ENCODE measurements at places on chromosomes 5 and 9.

DNA sequence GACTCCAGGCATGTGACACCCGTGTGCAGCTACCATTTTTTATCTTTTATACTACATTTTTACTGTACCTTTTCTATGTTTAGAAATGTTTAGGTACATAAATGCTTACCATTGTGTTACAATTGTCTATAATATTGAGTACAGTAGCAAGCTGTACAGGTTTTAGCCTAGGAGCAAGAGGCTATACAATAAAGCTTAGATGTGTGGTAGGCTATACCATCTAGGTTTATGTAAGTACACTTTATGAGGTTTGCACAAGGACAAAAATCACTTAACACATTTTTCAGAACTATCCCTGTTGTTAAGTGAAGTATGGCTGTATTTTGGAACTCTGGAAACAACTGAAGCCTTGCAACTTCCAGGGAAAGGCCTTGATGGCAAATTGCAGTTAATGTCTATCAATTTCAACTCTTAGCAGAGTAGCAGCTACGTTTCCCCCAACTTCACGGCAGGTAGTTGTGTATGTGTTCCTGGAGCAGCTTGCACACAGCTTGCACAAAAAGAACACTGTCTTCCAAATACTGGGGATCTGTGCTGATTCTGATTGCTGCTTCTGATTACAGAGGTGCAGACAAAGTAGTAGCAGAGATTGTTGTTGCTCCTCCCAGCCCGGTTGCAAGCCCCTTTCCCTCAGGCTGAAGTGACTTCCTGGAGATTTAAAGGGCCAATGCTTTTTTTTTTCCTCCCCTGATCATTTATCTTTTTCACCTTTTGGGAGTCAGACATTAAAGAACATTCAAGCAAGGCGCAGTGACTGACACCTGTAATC lies 30.0 kb downstream of the SIL1 start:
- DNase-seq = no peak

DNA sequence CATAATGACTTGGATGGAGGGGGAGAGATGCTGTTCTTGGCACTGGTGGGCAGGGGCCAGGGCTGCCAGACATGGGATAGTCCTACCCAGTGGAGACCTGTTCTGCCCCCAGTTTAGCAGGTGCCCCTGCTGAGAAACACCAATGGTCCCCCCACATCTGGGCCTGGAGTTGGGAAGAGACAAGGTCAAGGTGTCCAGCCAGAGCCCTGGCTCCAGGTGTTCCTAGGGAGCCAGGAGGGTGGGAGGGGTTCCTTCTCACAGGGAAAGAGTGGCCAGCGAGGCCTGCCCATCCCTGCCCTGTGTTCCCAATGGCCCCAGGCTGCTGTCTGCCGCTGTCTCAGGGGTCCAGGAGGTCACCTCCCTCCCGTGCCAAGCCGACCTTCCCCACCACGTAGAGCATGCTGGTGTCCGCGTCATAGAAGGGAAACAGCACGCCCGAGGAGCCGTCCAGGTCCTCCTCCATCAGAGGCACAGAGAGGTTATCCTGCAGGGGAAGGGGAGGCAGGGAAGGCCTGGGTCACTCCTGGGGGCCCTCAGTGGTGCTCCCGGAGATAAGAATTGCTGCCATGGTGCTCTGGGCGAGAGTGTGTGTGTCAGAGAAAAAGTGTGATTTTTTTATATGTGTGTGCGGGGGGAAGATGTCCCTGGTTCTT lies 11.7 kb upstream of the TRIM14 start:
- DNase-seq = no peak

DNA sequence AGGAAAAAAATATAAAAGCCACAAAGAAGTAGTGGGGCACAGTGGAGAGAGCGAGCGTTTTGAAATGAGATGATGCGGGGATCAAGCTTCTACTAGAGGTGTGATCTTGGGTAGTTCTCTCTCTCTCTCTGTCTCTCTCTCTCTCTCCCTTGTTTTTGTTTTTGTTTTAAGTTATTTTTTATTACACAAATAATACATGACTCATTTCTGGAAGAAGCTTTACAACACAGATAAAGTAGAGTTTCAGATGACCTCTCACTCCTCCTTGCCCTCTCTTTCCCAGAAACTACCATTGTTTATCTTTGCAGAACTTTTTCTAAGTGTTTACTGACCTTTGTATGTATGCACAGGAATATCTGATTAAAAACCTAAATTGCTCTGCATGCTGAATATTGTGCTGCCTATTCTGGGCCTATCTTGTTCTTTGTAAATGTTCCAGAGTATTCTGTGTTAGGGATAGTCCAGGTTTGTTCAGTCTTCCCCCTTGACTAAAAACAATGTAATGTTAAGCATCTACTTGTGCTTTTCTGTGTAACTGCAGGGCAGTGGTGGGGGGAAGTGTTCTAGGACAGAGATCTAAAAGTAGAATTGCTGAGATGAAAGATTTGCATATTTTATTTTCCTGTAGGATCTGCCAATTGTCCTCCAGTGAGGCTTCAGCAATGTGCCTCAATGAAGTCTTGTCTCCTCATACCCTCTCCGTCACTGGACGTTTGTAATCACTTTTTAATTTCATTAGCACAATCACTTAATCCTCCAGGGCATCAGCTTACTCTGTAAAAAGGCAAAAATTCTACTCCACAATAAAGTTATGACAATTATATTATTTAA lies 52.0 kb downstream of the FYB1 start:
- DNase-seq = no peak

DNA sequence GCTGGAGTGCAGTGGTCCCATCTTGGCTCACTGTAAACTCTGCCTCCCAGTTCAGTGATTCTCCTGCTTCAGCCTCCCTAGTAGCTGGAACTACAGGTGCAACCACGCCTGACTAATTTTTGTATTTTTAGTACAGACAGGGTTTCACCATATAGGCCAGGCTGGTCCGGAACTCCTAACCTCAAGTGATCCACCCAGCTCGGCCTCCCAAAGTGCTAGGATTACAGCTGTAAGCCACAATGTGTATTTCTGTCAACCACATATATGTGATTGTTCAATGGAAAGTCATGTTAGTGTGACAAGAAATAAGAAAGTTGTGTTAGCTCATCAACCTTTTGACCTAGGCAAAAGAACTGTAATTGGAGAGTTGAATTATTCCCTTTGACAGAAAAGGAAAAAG lies 677.1 kb upstream of the CHD1 start:
- no peak for DNase-seq

DNA sequence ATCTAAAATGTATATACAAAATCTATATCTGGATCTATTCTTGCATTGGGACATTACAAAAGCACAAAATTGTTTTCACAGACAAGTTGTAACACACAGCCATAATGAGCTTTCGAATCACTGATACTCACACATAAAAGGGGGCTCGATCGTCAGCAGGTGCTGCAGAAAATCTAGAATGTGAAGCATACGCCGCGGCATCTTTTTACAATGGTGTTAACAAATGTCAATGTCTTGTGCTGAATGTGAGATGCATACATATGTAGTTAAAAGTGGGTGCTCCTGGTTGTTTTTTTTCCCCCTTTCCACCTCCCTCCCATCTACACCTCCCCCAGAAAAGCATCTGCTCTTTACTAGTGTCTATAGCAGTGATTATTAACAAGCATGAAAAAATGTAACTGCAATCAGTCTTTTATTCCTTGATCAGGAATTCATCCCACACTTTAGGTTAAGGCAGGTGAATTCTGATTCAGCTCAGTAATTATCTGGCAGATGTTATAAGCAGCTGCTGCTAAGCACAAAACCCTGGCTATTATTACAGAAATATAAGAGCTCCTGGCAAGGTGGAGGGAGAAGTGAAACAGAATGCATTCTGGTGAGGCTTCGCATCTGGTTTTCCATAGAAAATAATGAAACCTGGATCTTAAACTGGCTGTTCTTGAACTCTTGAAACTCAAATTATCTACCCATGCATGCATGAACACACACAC lies 114.1 kb downstream of the MPDZ start:
- DNase-seq = no peak

DNA sequence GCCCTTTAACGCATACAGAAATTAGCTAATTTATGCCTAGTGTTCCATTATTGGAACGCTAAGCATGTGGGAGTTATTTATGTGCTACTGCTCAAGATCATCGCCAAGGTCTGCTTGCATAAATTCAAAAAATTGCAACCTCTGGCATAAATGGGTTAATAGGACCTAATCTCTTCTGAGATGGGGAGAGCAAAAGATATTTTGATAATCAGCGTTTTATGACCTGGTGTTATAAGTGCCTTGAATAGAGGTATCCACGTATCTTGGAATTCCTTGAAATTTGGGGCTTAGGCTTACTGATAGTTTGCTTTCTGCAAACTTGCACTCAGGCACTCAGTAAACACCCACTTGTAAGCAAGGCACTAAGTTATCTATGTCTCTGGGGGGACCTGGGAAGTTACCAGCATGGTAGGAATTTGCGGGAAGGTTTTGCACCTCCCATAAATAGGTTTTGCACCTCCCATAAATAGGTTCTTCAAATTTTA lies 1.8 kb downstream of the SUB1 start:
- no peak for DNase-seq

DNA sequence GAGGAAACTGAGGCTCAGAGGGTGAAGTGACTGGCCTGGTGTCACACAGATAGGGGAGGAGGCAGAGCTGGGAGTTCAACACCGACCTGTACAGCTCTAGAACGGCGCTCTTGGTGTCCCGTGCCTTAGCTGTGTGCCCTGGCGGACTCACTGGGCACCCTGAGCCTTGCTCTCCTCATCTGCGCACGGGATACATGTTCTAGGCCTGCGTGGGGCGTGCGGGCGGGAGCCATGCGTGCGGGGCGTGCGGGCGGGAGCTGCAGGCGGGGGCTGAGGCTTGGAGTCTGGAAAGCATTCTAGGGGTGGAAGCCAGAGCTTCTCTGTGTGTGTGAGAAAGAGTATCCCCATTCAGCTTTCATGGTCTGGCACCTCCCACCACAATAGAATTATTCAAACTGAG lies 165.3 kb downstream of the GAPVD1 start:
- no peak for DNase-seq

DNA sequence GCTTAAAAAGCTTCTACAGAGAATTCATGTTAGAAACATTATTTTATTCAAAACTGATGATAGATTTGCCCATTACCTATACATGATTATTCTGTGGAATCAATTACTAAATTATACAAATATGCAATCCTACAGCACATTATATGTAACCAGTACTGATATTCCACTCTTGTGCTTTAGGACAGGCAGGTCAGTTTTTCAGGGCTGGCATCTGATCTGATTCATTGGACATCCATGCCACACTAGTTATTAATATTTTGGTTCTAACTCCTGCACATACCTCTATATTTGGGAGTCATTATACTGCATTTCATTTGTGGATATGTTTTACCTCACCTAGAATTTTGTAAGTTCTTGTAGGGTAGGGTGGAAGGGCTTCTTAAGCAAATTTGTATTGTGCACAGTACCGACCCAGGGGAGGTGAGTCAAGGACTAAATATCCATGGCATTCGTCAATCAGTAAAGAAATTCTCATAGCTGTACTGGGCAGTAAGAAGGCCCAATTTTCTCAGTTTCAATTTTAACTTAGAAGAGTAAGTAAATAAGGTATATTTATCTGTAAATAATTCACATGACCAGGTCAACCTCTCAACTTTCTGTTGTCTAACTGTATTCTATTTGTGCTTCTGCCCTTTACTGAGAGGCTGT lies 33.5 kb downstream of the ELOVL7 start:
- no peak for DNase-seq

- peak; percentile 14 for DNase-seq
Measured at GRCh38 chr5:71757590-71758543, 38.8 kb downstream of the CARTPT start.

DNA sequence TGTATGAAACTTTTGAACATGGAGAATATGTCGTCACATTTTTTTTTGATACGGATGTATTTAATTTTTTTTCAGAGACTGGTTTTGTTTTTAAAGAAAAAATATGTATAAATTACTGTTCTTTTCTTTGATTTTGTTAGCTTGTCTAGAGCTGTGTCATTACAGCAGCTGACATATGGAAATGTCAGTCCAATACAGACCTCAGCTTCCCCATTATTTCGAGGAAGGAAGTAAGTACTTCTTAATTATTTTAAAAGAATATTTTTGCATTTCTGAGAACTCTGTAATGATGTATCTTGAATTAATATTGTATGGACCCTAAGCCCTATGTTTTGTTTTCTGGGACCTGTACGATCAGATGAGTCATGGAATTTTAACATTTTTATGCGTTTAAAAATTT lies 7.6 kb downstream of the TENT2 start:
- no peak for DNase-seq

Data from activated CD4-positive, alpha-beta T cell treated with anti-CD3 and anti-CD28 coated beads, Interleukin-2, amount 50 U/mL, for 4 hours (primary cell).